ENCODE measurements at places on chromosomes 1 and 21.

DNA sequence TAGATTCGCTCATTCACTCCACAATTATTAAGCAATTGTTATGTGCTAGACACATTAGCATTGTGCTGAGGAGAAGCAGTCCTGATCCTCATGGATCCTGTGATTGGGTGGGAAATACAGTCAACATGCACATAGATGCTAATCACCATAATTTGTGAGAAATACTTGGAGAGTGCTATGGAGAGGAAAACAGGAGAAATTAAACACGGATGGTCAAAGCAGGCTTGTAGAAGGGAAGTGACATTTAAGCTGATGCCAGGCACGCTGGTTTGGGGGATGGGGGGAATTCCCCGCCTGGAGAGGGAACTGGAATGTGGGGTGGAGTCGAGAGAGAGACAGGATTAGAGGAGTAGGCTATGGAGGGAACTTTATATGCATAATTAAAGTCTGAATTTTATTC lies 52.2 kb upstream of the L1TD1 start:
- no peak for DNase-seq

DNA sequence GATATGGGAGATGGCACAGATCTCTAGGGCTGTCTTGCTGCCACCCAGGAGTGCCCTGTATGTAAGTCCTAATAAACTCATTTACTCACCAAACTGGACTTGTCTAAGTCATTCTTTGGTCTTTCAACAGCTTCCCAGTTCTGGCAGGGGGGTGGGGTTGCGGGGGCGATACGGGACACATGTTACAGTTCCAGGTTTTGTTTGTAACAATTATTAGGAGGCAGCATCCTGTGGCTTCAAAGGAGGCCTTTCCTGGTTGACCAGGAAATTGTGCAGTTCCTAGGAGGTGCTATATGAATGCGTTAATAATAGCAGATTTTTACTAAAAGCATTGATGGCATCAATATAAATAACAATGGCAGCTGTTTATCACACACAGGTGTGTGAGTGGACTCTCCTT lies 42.7 kb upstream of the TRIM45 start:
- DNase-seq = no peak

DNA sequence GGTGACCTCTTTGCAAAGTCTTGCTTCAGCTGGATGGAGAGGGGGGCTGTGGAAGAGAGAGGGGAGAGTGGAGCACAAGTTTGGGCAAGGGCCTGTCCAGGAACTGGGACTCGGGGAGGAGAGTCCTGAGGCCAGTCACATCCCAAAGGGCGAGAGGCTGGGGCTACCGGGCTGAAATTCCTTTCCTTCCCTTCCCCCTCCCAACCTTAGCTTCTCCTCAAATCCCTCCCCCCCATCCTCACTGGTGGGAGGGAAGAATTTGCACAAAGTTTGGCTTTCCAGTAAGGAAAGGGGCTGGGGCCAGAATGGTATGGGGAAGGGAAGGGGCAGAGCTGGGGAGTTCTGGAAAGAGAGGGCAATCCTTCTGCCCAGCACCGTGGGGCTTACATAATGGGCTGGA lies 854 bp downstream of the CNTN2 start:
- no peak for DNase-seq

GRCh38 chr1:94903280-94904009 lies 23.5 kb downstream of the CNN3 start:
- no peak for DNase-seq

- DNase-seq = no peak
Observed at GRCh38 chr1:6116137-6116536, 64.0 kb downstream of the CHD5 start.

- no peak for DNase-seq
Observed at GRCh38 chr1:82091729-82092128, 291.0 kb downstream of the ADGRL2 start.

DNA sequence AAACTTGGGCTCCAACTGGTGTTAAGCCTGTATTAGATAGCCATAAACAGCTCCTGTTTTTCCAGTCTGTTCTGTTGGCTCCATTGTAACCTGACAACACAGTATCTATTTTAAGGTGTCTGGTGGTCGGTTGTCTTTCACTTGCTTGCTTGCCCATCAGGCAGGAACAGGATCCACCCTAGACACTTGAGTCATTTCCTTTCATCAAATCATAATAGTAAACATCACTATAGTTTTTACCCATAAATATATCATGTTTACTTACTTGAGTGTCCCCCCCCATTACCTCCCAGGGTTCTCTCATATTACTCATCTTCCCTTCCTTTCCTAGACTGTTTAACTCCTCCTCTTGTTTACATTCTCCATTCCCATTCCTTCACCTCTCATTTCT lies 2.9 kb downstream of the DDI2 start:
- no peak for DNase-seq

GRCh38 chr1:88973520-88974137 lies 18.8 kb downstream of the KYAT3 start:
- no peak for DNase-seq

DNA sequence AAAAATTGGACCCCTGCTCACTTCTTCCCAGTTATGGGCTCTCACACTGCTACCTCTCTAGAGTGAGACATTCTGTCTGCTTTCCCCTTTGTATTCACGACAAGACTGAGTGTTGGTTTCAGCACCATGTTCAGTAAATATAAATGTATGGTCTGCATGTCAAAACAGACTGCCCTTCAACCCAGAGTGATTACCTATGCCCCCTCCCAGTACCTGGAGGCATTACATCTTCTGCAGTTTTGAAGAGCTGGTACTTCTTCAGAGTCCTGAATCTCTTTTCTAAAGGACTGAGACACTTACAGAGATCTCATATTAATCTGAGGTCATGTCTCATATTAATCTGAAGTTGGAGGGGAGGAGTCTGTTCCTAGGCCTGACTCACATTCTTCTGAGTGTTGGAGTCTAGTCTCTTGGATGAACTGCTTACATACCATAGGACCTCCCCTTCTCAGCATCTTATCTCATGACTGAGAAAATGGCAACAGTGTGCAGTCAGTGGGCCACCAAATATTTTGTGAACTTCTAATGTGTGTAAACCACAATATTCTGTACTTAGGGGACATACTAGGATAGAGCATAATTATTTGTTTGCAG lies 80.3 kb downstream of the RGL1 start:
- no peak for DNase-seq

- DNase-seq = no peak
Observed at GRCh38 chr1:211932231-211932932, 101.8 kb upstream of the LPGAT1 start.

DNA sequence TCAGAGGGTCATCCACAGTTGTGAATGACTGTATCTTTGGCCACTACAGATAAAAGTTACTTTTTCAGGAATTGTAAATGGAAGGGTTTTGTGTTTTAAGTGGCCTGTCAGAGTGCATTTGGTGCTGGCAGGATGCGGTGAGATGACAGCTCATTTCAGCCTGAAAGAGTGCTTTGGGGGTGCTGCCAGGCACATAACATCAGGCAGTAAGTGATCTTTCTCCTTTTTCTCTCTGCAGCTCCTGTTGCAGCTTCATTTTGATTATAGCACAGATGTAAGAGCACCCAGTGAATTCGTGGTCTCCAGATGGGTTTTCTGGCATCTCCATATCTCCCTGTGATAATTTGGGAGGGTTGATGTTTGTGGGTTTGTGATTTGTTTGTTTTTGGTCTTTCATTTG lies 14.8 kb upstream of the FAM163A start:
- no peak for DNase-seq

- no peak for DNase-seq
Observed at GRCh38 chr1:96473791-96474434, 247.7 kb upstream of the PTBP2 start.

GRCh38 chr1:114337417-114337816 lies 173.6 kb downstream of the TRIM33 start:
- no peak for DNase-seq

DNA sequence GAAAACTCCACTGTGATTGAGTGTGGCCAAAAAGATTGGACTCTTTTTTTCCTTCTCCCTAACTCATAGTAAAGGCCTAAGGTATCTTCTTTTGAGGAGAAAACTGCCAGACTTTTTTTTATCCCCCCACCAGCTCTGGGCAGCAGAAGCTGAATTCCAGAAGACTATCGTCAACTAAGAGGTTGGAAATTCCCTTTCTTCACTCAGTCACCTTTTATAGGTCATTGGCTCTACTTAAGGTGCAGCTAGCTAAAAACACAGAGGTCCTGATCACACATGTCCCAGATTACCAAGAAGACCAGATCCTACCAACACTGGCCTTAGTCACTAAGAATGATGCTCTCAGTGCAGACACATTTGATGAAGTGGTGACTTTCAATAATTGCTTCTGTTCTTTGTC lies 1441.2 kb downstream of the PLA2G4A start:
- no peak for DNase-seq

- DNase-seq = no peak
Observed at GRCh38 chr1:226293553-226293920, 15.4 kb downstream of the LIN9 start.

GRCh38 chr21:41431788-41432548 lies 5.9 kb downstream of the MX1 start:
- no peak for DNase-seq

- DNase-seq = no peak
Observed at GRCh38 chr1:53577761-53578100, 118.5 kb downstream of the DMRTB1 start.

DNA sequence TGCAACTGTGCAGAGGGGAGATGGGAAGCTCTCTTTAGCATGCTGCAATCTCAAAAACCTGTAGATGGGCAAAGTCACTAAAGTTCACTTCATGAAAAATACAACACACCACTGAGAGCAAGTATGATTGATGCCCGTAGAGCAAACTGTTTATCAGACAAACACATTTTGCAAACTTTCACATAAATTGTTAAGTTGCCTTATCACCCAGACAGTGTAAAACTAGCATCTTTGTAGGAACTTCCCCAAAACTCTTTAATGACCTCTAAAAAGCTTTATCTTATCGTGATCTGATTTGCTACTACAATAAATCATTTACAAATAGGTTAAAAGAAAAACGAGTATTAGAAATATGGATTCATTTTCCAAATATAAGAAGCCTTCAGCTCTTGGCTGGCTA lies 391.0 kb downstream of the LMO4 start:
- DNase-seq = no peak

- no peak for DNase-seq
Observed at GRCh38 chr1:226884116-226884625, 13.8 kb downstream of the PSEN2 start.

GRCh38 chr1:107750364-107750959 lies 214.5 kb downstream of the VAV3 start:
- DNase-seq = no peak

- no peak for DNase-seq
Observed at GRCh38 chr1:28108001-28108400, 19.6 kb upstream of the EYA3 start.

DNA sequence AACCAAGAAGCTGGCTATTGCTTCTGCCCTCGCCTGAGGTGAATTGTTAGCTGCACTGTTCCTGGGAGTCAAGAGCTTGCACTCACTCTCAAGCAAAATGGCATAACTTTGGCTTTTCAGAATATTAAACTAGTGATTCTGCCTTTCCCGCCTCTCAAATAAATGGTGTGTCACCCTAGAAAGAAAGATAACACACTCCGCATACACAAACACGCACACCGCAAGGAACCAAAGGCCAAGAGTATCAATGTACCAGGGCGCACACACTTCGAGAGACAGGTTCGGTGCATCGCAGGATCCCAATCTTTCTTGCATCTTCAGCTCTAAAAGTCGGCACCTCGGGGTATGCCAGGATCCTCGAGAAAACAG lies 470 bp upstream of the RTCA start:
- DNase-seq = peak; percentile 49

- DNase-seq = no peak
Observed at GRCh38 chr1:48196237-48196636, 26.3 kb upstream of the SLC5A9 start.

GRCh38 chr1:201450721-201451291 lies 18.2 kb downstream of the PHLDA3 start:
- no peak for DNase-seq

GRCh38 chr1:246134789-246135188 lies 372.3 kb downstream of the SMYD3 start:
- DNase-seq = no peak

GRCh38 chr1:118077331-118078045 lies 107.5 kb downstream of the SPAG17 start:
- no peak for DNase-seq

GRCh38 chr21:31354604-31355443 lies 10.8 kb upstream of the TIAM1 start:
- no peak for DNase-seq

DNA sequence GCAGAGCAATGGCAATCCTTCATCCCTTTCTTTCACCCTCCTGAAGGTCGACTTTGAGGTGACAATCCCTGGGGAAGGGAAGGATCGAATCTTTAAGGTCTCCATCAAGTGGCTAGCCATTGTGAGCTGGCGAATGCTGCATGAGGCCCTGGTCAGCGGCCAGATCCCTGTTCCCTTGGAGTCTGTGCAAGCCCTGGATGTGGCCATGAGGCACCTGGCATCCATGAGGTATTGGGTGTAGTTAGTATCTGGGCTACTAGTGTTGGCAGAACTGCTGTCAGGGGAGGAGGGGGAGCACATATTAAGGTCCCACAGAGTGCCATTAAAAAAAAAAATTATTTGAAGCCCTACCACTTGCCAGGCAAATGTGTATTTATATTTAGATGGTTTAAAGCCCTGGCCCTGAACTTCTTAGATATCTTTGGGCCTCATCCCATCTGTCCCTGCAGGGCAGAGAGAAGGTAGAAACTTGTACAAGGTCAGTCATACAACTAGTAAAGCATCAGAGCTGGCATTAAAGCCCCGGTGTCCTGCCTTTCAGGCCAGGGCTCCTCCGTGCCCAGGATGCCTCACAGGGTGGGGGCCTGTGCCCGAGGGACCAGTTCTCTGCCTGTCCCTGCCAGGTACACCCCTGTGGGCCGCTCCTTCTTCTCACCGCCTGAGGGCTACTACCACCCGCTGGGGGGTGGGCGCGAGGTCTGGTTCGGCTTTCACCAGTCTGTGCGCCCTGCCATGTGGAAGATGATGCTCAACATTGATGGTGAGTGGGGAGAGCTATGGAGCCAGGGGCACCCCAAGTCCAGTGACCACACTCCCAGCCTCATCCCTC lies 10.3 kb downstream of the AGO1 start:
- DNase-seq = no peak

DNA sequence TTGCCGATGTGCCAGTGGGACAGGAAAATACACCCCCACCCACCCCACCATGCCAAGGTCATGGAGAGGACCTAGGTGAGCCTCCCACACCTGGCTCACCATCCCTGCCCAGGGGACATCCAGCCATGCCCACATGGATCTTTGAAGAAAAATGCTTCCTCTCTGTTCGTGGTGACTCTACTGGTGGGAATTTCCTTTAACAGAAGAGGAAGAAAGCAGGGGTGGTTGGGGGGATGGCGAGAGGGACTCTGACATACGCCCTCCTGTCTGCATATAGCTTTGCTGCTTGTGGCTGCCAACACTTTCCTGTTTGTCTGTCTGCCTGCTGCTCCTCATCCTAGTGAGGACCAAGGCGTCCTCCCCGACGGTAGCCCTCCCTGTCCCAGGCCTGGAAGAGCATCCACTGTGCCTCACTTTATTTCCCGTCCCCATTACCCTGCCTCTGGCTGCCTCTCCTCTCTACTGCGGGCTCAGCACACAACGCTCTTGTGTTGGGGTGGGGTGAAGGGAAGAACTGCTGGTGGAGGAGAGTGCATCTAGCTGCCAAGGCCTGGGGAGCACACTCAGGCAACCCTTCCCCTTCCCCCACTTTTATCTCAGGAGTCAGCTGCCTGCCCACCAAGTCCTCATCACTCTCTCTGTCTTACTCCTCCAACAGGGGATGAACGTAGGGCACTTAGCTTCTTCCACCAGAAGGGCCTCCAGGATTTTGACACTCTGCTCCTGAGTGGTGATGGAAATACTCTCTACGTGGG lies 2.5 kb downstream of the SEMA4A start:
- no peak for DNase-seq

- no peak for DNase-seq
Observed at GRCh38 chr1:214649607-214650006, 46.6 kb downstream of the CENPF start.

- DNase-seq = no peak
Observed at GRCh38 chr1:70112838-70113237, 92.5 kb downstream of the LRRC40 start.
